Activated CD4-positive, alpha-beta T cell treated with anti-CD3 and anti-CD28 coated beads, Interleukin-2, amount 50 U/mL, for 4 hours (primary cell): ENCODE measurements at places on chromosomes 6 and 20.

DNA sequence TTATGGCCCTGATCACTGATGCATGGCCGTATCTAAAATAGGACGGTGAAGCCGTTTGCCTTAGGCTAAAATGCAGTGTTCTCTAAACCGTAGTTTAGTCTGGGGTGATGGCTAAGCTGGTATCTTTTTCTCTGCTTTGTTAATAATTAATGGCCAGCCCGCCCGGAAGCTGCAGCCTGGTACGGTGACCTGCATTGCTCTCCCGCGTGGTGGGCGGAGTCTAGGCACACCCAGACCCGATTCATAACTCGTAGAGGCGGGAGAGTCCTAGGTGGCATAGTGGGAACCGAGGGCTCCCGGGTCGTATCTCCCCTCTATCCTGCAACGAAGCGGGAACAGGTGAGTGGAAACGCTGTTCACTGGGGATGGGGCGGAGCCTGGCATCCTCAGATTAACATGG, 5.5 kb downstream of the CDH4 start:
- no peak for DNase-seq

DNA sequence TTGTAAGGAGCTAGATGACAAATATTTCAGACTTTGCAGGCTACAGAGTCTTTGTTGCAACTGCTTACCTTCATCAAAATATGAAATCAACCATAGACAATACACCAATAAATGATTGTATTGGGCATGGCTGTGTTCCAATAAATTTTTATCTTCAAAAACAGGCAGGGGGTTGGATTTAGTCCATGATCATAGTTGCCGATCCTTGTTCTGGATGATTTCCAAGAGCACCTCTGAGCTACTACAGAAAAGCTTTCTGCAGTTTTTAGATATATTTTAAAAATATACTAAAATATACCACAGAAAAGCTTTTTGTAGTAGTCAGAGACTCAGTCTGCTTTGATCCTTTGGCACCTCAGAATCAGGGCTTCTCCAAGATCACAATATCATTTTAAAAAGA, 145.0 kb downstream of the HTR1B start:
- DNase-seq, result no peak

DNA sequence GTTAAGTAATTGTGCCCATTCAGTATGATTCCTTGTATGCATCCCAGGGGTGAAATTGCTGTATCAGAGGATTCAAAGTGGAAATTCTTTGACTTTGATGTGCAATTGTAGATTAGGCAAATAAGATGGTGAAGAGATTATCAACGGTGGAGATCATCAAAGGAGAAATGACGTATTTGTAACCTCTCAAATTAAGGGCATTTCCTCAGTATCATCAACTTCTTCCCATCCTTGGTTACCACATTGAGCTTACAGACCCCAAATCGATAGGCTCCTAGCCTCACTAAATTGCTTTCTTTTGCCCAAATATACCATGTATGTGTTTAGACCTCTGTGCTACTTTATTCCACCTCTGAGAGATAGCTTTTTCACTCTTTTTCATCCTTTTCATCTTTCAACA, 213.1 kb upstream of the ZFP64 start:
- no peak for DNase-seq

GRCh38 chr20:49310705-49311104, 32.8 kb upstream of the ZNFX1 start:
- DNase-seq, result no peak

DNA sequence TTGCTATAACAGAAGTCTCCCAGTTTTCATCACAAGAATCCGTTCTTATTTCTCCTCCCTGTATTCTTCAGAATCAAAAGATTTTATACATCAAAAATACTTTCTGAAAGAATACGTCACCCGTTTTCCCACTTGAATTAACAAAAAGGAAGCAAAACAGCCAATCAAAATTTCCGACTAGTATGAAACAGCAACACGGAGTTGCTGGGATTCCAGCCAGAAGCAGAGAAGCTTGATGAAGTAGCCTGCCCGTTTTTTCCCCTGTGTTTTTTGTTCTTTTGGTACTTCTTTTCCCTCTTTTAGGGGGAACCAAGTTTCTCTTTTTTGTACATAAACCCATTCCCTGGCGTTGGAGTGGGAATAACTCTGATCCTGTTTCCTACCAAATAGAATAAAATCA, 14.6 kb downstream of the TXLNB start:
- no peak for DNase-seq

DNA sequence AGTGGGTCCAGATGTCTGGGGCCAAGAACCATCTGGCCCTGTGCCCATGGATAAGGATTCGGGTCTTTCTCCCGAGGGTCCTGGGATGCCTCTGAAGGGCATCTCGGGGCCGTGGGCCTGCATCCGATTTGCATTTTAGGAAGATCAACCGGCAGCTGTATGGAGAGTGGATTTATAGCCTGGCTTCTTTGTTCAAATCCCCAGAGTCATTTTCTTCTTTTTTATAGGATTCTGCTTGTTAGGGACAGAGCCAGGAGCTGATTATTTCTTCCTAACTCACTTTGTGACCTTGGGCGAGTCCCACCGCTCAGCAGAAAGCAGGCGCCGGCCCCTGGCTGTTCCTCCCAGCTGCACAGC, 52.9 kb upstream of the APCDD1L start:
- no peak for DNase-seq

- DNase-seq, result peak; percentile 27
These were observed 15.8 kb upstream of the RNF182 start for GRCh38 chr6:13908955-13909381.

DNA sequence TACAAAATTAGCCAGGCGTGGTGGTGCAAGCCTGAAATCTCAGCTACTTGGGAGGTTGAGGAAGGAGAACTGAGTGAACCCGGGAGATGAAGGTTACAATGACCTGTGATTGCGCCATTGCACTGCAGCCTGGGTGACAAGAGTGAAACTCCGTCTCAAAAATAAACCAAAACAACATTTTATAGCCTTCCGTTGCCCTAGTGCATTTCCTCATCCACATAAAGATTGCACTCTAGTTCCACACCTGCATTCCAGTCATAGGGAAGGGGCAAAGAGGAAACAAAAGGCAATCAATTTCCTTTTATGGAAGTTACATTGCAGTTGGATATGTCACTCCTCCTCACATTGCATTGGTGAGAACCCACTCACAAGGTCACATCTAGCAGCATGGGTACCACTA, 182.7 kb upstream of the ARG1 start:
- no peak for DNase-seq

- no peak for DNase-seq
These were observed 44.0 kb downstream of the SPDEF start for GRCh38 chr6:34511915-34512737.

GRCh38 chr6:128739112-128739511, 143.8 kb upstream of the LAMA2 start:
- no peak for DNase-seq
